Inflammatory macrophage treated with lipopolysaccharide for 1 hour (primary cell): ENCODE measurements at places on chromosomes 2 and 18.

DNA sequence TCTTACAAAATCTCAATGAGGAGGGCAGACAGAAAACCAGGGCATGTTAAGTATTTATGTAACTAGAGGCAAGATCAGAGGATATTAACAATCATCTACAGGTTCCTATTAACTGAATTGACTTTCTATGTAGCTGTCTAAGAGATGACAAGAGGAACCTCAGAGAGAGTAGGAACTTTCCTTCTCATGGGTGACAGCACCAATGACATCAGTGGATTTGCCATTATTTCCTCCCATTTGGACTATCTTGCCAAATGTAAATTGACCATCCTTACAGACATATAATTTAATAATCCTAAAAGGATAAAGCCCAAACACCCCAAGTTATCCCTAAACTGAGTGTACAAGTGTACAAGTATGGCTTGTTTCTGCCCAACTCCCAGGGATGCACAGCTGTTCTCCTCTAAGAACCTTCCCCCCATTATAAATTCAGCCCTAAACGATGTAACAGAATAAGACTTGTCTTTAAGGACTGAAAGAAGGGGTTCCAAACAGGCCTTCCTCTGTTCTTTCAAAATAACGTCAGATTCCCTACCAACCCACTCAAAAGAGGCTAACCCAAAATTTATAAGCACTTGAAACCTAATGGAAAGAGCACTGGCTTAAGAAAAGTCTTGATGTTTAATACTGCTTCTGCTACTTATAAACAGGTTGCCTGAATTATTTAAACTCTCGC is 73.4 kb upstream of the CHAC2 start:
- peak; percentile 42 for DNase-seq

GRCh38 chr2:17765398-17765797 is 11.5 kb downstream of the GEN1 start:
- no peak for DNase-seq

DNA sequence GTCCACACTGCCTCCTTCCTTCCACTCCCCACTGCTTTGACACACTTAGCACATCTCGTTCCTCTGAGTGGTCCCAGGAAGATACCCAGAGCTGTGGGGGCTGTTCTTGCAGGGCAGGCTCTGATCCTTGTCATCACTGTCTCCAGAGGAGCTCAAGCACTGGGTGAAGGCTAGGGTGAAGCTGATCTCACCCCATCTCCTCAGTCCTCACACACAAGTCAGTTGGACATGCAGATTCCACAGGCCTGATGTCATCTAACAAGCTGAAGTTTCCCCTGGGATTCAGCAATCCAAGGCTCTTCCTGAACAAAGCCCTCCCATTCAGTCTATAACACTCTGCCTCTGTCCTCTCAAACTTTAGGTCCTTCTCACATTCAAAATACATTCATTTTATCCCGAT is 90.6 kb upstream of the RAB6C start:
- DNase-seq, result no peak

DNA sequence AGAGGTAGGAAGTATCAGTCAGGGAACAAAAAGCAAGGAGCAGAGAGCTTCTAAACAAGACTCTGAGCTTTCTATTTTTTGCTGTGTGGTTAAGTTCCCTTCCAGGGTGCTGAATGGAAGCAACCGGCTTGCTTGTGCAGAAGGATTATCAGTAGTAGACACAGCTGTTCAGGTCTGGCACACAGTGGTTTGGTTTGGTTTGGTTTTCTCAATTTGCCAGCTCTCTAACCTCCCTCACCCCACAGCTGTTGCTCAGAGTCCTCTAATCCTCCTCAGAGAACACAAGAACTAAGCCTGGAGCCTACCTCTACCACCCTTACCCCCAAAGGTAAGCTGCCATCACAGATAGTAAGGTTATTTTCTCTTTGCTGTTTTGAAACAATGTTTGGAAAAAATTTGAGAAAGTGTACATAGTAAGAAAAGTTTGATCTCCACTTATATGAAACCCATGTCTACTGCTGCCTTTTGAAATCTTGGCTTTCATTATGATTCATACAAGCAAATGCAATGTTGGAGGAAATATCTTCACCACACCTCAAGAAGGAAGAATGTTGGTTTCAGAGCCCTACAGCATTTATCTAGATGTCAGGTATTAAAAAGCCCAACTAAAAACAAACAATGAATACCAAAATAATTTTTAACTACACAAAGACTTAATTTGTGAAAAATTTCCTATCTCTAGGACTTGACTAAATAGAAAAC is 255.3 kb downstream of the NR4A2 start:
- DNase-seq, result no peak

DNA sequence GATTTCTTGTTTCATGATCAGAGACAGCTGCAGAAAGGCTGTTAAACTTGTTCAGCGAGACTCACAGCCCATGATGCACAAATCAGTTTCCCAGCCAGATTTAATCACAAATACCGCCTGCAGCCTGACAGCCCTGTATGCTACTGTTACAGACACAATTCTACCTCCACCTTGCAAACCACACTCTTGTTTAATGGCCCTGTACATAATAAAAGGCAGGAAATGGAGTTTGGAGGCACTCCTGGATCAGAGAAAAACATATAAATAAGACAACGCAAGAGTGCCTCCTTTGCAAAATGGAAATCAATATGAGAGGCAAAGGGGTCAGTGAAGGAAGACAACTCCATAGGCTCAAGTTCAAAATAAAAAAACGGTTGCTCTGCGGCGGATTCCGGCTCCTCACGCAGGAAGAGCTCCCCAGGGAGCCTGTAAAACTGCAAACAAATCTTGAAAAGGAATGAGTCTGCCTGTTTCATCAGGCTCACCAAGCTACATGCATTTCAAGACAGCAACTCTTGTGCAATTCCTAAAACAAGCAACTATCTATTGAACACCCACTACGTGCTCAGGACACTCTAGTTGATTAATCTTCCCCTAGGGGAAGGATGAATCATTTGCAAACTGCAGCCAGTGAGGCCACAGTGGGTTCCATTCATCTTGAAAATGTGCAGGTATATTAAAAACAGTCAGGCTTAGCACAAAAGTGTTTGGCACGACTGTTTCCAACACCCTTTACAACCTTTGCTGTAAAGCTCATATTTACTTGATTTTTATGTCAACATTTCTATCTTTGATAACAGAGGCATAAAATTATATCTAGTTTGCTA is 37.5 kb downstream of the TBC1D8 start:
- DNase-seq, result peak; percentile 69

GRCh38 chr18:49733321-49733720 is 80.0 kb downstream of the ACAA2 start:
- DNase-seq, result no peak

DNA sequence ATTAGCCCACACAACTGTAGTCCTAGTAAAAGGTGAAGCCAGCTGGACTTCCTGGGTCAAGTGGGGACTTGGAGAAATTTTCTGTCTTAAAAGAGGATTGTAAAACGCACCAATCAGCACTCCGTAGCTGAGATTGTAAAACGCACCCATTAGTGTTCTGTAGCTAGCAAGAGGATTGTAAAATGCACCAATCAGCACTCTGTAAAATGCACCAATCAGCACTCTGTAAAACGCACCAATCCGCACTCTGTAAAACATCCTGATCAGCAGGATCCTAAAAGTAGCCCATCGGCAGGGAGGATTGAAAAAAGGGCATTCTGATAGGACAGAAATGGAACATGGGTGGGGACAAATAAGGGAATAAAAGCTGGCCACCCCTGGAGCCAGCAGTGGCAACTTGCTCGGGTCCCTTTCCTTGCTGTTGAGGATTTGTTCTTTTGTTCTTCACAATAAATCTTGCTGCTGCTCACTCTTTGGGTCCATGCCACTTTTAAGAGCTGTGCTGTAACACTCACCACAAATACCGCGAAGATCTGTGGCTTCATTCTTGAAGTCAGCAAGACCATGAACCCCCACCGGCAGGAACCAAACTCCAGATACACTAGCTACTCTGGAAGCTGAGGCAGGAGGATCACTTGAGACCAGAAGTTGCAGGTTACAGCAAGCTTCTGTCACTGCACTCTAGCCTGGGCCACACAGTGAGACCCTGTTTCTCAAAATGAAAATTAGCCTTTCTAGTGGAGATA is 102.6 kb downstream of the HS6ST1 start:
- DNase-seq, result no peak

DNA sequence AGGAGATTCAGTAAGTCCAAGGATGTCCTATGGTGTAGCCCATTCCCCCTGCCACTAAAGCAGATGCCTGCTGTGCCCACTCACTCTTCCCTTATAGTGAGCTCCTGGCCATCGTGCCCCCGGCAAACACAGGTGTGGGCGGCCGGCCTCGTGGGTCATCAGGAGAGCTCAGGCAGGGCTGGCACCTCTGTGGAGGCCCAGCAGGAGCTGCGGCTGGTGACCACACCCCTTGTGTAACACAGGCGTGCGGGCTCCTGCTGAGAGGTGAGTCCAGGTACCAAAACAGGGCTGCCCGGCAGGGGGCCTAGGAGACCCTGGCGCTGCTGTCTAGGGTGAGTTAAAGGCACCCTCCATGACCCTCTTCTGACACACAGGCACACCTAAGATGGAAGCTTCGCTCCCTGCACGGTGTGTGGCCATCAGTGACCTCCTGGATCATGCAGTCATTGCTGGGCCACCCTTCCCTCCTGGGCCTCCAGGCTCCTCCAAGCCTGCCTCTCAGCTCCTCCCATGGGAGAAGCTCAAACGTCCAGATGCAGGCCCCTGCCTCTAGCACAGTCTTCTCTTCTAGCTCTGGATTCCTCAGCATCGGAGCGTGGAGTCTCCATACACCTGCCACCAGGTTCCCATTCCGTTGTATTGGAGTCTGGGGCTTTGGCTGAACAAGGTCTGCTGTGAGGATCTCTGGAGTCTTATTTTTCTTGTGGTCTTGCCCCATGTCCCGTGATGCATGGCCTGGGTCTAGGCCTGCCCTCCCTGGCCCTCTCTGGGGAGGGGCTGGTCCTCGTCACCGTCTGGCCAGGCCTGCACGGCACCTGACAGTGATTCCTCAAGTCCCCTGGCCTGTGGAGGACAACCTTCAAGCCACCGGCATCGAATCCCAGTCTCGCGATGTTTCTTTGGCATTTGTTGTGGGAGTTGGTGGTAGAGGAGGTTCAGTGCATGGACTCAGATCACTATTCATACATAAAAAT is 246.9 kb downstream of the ACKR3 start:
- no peak for DNase-seq

DNA sequence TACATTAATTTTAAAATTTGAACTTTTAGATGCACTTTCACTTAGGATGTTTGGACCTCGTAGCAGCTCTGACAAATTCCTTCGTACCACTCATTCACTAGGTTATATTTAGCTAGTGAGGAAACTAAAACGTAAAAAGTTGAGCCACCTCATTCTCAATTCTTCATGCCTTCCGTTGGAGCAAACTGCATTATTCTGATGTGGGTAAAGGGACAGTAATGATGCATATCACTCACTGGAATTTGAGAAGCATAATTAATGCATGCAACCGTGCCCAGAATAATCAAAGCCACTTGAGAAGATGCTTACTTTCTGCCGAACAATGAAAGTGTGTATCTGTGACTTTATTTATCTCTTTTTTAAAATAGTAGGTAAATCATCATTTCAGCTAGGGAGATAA is 2.2 kb downstream of the CNOT9 start:
- no peak for DNase-seq

GRCh38 chr18:48698707-48699106 is 159.9 kb downstream of the CTIF start:
- DNase-seq, result no peak

DNA sequence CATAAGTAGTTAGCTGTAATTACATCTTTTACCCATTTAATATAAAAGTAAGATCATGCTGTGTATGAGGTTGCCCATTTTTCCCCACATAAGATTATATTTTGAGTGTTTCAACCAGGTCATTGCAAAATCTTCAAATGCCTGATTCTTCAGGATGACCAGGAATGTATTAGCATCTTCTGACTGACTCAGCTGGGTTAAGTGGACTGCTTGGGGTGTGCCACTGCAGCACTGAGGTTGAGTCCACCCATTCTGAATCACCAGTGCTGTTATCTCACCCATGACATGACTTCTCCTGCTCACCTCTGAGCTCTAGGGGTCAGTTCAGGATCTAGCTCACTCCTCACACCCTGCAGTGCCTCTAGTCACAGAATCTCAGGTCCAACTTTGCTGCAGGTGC is 576.7 kb upstream of the ZEB2 start:
- DNase-seq, result no peak

GRCh38 chr18:35466815-35467623 is 30.7 kb downstream of the INO80C start:
- DNase-seq, result no peak

- DNase-seq, result no peak
Measured at GRCh38 chr18:76699923-76700322, 122.4 kb upstream of the ZNF236 start.

- DNase-seq, result no peak
Measured at GRCh38 chr18:6374935-6375529, 39.7 kb downstream of the L3MBTL4 start.

GRCh38 chr2:109376796-109377495 is 236.8 kb downstream of the SEPTIN10 start:
- DNase-seq, result no peak
